Posterior cingulate gyrus (tissue), 11 donors: ENCODE measurements at places on chromosomes 2 and 18.

DNA sequence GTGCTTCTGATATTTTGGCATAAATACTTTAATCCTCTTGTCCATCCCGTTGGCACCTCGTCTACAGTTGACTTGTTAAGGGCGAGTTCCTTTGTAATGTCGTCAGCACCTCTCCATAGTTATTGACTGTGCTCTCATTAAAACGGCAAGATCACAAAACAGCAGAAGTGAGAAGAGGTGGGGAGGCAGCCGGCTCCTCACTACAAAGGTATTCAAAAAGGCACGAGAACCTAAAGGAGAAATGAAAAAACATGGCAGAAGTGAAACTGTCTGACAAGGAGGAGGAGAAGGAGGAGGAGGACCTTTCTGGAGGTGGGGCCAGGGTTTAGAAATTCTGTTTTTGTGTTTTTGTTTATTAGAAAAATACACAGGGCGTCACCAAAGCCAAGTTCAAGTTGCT, 235.6 kb downstream of the BCL11A start:
- DNase-seq, result no peak

- no peak for DNase-seq
Observed at GRCh38 chr2:200104015-200104414, 148.6 kb downstream of the MAIP1 start.

GRCh38 chr18:26791676-26792075, 73.8 kb downstream of the AQP4 start:
- no peak for DNase-seq

DNA sequence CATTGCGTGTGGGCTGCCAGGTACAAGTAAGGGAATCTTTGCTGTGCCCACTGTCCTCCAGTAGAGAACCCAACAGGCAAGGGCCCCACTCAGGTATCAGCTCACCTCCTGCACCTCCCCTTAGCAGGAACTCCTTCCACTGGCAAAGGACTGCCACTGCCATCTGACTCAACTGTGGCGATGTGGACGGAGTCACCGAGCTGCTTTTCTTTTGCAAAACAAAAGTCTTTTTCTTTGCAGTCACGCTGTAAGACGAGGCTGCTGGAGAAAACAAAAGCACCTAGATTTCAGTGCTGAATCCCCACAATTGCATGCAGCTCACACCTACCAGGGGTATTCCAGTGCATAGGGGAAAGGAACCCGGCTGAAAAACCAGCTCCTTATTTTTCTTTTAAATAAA, 7.9 kb downstream of the MTERF4 start:
- DNase-seq, result no peak

DNA sequence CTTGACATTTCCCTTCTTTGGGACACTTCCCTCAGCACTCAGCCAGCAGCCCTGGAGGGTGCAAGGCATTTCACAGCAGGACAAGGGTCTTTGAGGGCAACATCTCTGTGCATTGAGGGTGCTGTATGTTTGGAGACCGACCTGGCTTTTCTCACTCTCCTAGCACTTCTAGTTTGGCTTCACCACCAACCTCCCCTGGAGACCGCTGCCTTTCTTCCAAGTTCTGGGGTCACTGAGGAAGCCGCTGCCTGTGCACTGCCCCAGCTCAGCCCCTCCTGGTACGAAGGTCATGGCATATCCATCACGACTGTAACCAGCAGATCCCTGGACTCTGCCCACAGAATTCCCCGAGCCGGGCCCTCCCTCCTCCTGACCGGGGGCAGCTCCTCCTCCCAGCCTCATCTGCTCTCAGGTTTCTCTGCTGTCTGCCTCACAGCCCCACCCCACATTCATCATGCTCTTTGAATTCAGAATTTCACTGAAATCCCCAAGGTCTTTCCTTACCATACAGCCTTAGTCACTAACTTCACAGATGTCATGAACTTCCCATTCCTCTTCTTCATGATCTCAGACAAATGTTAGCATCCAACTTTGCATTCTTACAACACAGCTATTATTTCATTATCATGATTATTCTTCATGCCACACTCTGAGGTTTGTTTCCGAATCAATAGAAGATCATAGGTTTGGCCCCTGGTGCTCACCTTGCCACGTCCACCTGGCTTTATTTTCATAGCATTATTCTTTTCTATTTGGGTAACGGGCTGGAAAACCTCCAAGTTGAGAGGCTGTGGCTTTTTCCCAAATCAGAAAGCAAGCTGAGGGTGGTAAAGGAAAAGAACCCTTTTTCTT, 113.0 kb upstream of the COPS8 start:
- DNase-seq, result no peak

GRCh38 chr2:111702119-111702803, 181.7 kb downstream of the ANAPC1 start:
- peak; percentile 25 for DNase-seq

- no peak for DNase-seq
Observed at GRCh38 chr2:72968286-72968685, 51.0 kb downstream of the EMX1 start.

- DNase-seq, result no peak
Observed at GRCh38 chr18:60892855-60893254, 440.4 kb upstream of the CDH20 start.

DNA sequence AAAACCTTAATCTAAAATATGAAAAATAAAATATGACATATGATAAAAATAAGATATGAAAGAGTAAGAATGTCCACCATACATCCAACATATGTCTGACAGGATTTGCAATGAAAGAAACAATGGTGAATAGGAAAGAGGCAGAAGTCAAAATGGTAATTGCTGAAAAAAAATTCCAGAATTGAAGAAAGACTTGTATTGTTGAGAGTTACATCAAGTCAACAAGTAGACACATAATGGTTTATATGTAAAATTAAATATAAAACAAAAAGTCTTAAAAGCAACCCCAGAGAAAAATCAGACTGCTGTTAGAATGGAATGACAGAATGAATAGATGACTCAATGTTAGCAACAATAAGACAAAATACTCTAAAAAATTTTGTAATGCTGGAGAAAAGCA, 255.1 kb downstream of the DOK6 start:
- DNase-seq, result no peak

DNA sequence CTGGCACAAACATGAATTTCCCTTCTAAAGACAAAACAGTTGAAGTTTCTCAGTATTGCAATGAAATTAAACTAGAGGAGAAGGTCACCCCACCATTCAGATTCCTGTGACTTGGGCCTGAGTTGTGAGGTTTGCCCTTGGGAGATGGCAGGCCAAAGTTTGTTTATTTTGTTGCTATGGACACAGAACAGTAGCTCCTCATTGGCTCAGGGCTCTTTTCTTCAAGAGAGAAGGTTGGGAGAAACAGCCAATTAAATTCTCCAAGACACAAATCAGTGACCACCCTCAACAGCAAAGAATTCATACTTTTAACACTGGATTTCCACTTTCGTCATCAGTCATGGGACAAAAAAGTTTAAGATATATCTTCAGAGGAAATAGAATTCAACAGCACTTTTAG, at the start of gene FLACC1:
TSS of gene FLACC1 (minus strand) at position 125 of the 400 bp plus-strand sequence. CDS start 5,941 bp downstream, outside the sequence.
- DNase-seq, result no peak

- DNase-seq, result no peak
Observed at GRCh38 chr2:234399451-234400246, 97.2 kb downstream of the ARL4C start.

DNA sequence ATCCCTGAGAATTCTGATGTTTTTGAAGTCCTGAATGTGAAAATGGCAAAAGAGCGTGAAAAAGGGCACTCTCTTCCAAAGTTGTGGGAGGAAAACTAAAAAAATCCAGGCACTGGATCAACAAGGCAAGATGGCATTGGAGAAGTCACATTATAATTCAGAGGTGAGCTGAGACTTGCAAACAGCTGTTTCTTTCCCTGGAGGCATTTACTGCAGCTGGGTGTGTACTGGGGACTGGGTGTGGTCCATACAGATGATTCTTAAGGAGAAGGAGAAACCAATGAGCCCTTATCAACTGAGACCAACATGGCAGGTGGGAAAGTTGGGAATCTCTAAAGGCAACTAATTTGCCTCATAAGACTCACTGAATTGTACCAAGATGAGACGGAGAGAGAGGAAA, 313.9 kb downstream of the TRIB2 start:
- DNase-seq, result no peak

- DNase-seq, result no peak
Observed at GRCh38 chr2:12052796-12053195, 306.4 kb downstream of the LPIN1 start.

GRCh38 chr18:44803019-44803650, 122.4 kb downstream of the SETBP1 start:
- no peak for DNase-seq

DNA sequence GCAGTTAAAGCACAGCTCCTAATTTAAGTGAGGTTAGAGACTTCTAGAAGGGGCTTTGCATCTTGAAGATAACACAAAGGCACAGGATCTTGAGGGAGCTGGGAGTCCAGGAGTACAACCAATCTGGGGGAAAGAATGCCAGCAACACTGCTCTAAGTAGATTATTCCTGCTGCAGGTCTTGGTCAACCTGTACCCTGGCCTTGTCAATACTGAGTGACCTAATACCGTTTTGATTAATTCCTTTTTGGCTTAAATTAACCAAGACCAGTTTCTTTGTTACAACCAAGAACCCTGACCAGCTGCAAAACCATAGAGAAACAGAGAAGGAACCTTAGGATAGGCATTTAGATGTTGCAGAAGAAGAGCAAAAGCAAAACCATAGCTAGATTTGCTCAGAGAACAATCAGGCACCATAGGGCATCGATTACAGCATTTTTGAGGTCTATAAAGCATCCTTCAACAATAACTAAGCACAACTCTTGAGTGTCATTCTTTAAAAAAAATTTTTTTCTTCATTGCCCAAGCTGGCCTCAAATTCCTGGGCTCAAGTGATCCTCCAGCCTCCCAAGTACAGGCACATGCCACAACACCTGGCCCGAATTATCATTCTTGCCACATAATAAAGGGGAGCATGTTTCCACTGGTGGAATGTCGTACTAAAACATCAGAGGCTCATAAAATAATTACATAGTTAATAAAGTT, 6.3 kb downstream of the STARD7 start:
- DNase-seq, result no peak

DNA sequence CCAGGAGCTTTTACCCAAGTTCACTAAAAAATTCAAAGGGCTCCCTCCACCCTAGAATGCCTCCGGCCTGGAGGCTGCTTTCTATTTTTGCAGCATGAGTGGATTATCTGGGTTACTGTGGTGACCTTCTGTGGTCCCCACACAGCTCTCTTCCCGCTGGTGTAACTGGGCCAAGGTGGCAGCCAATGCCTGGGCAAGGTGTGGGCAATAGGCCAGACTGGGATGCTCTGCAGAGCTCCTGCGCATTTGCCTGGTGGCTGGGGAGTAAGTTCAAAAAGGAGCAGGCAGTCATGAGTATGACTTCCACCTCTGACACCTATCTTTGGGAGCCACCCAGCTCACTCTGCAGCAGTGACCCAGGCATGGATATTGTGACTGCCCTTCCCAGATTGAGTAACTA, 130.5 kb upstream of the SPRED2 start:
- DNase-seq, result no peak

DNA sequence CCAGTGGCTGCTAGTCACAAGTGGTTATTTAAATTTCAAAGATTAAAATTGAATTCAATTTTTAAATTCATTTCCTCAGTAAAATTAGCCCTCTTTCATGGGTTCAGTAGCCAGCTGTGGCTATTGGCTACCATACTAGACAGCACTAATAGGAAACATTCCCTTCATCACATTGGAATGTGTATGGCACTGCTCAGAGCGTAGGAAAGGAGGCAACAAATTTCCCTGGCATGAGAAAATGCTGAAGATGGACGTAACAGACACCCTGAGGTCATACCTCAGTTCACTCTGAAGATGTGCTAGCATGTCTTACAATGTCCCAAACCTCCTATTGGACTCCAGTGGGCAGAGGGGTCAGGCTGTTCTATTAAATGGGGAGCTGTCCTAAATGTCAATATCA, 96.4 kb downstream of the C1QL2 start:
- DNase-seq, result no peak

DNA sequence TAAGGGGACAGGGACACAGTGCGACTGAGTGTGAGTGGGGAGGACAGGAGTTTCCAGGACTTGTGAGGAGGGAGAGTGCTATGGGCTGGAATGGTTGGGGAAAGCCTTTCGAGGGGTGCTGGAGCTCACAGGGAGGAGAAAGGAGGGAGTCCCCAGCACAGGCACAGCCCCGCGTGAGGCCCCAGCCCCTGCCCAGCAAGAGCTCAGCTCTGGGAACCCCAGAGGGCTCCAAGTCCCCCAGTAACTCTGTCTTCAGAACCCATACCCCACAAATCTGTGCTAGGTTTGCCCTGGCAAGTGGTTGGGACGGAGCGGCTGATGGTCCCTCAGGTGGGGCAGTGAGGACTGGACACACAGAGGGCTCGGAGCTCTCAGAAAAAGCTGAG, 75.4 kb downstream of the SFXN5 start:
- no peak for DNase-seq

DNA sequence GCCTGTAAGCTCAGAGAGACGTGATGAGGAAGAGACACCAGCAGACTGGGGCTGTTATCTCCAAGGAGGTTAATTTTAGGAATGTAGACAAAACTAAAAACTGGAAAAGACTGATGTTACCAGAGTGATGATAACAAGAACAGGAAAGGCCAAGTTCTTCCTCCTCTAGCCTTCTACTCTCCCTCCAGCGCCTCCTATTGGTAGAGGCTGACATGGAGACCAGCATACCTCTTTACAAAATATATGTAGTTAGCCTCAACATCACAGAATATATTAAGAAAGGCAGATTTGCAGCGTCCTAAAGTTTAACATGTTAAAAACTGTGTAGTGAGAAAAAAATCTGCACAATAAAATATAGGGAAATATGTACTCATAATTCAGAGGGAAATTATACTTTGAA, 66.0 kb downstream of the TCF4 start:
- DNase-seq, result no peak

GRCh38 chr2:152646775-152647174, 70.5 kb downstream of the PRPF40A start:
- no peak for DNase-seq

- no peak for DNase-seq
Observed at GRCh38 chr2:222707689-222708273, 36.3 kb downstream of the MOGAT1 start.

- no peak for DNase-seq
Observed at GRCh38 chr2:80291656-80292055, 12.9 kb downstream of the LRRTM1 start.

DNA sequence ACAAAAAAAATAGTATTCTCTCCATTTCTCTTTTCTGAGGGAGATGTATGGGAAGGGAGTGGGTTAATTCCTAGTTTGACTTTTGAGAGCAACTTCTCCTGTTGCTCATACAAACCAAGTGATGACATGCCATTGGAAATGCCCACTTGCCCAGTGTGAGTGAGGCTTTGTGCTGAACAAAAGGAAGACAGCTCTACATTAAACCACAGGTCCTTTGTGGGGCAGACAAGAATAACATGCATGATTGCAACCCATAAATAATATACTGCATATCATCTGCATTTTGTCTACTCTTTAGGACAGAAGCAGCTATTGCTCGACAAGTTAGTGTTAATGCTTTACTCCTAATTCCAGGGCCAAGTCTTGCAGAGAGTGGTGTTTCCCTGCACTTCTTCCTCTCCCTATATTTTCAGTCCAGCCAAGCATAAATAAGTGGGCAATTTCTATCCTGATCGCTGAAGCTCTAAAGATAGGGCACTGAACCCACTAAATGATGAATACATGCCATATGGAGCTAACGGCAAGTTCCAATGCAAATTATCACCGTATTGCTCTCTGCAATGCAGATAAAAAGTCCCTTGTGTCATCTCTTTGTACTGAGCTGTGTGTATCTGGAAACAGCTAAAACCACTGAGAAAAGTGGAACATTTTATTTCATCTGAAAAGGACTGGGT, 19.4 kb upstream of the EHBP1 start:
- no peak for DNase-seq
